T-helper 17 cell (primary cell): ENCODE measurements at places on chromosomes 3 and 15.

GRCh38 chr15:78437107-78437761, 782 bp upstream of the IREB2 start:
- DNase-seq, result no peak

DNA sequence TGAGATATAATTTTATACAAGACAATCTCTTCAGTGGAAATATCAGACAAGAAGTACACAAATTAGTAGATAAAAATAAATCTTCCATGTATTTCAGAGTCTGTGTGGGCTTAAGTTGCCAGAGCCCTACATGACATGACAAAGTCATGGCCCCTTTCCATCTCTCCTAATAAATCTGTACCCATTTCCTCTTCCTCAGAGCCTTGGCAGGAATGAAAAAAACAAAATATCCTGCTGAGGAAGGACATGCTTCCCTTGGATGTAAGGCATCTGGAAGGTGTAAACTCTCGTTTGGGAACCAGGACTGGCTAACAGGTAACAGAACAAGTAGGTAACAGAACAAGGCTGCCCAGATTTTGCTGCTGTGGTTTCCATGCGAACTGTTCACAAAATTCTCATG, 148.1 kb downstream of the SNRK start:
- DNase-seq, result no peak

GRCh38 chr3:32197991-32198390, 40.5 kb upstream of the CMTM8 start:
- no peak for DNase-seq

GRCh38 chr15:66785637-66786036, 83.6 kb downstream of the SMAD6 start:
- DNase-seq, result no peak

GRCh38 chr3:187777331-187777941, 32.2 kb upstream of the BCL6 start:
- no peak for DNase-seq
